ENCODE measurements at places on chromosomes 11 and 22.
A peak's percentile ranks its signal among the peaks of the same experiment; 100 is the strongest.

DNA sequence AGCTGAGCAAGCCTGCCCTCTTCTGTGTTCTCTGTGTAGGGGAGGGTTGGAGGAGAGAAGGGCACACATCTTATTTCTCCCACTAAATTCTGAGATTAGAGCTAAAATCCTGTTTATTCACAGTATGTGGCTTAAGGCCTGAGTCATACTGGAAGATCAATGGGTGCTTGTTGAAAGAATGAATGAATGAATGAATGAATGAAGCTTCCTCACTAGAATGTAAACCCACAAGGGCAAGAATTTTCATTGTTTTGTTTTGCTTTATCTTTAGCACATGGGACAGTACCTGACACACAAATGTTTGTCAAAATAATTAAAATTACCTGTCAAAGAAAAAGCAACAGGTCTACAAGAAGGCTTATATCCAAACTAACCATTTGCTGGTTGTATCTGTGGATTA, 50.6 kb upstream of the PAK1 start:
- DNase-seq = no peak

GRCh38 chr11:11227296-11228085, 125.6 kb downstream of the CSNK2A3 start:
- DNase-seq = no peak

DNA sequence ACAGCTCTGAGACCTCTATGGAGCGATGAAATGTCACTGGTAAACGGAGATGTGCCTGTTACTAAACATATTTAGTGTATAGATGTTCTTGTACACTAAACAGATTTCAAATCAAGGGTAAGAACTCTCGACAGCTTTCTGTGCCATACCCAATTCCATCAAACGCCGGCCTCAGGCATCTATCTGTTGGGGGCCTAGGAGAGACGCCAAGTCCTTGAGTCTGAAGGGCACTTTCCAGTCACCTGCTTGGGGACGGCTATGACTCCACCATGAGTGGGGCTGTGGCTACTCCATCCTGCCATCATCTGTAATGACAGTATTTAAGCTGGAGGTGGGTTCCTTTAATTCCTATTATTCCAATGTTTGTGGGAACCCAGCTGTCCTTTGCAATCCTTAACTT, 87.8 kb downstream of the SHANK2 start:
- DNase-seq = no peak

DNA sequence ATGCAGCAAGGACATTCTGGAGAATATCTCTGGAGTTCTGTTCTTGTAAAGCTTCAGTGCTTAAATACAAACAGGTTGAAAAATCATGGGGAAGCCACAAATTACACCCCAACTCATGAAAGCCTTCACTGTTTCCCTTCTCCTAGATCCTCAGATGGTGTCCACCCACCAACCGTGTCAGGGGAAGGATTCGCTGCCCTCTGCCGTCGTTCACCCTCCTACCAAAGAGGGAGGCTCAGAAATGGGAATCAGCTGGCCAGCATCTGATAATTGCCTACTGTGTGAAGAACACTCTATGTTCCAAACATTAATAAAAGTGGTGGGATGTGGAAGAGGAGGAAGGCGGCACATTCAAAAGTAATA, 7.4 kb upstream of the HEPACAM start:
- no peak for DNase-seq

DNA sequence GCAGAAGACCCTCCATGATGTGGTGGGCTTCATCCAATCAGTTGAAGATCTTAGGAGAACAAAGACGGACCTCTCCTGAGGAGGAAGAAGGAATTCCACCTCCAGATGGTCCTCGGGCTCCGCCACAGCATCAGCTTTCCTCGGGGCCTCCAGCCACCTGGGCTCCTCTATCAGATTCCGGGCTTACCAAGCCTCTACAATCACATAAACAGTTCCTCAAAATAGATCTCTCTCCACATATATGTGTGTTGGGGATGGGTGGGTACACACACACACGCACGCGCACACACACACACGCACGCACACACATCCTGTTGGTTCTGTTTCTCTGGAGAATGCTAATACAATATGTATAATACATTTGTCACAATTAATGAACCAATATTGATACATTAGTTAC, 18.8 kb upstream of the NLRP6 start:
- no peak for DNase-seq

GRCh38 chr22:50112151-50113118, 22.6 kb downstream of the MOV10L1 start:
- DNase-seq = no peak

GRCh38 chr11:33039274-33040032, at the start of gene TCP11L1:
TCP11L1 (plus strand) TSS chr11:33039572; CDS start chr11:33043774, 4,202 bp downstream.
- DNase-seq = peak; percentile 68

DNA sequence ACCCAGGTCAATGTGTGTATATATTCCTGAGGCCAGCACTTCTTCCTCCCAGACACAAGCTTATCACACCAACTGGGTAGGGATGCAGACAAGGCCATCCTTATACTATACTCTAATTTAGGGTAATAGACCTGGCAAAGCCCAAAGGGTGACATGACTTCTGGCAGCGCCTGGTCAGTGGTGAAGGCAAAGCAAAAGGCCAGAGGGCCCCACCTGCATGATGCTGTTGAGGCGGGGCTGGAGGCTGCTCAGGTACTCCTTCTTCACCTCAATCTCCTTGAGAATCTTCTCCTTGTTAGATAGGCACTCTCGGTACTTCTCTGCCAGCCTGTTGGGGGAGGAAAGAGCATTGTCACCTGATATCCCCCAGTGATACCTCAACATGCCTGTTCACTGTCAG, 17.1 kb downstream of the THOC5 start:
- no peak for DNase-seq

GRCh38 chr11:76744186-76745043, 38.7 kb upstream of the TSKU start:
- no peak for DNase-seq

DNA sequence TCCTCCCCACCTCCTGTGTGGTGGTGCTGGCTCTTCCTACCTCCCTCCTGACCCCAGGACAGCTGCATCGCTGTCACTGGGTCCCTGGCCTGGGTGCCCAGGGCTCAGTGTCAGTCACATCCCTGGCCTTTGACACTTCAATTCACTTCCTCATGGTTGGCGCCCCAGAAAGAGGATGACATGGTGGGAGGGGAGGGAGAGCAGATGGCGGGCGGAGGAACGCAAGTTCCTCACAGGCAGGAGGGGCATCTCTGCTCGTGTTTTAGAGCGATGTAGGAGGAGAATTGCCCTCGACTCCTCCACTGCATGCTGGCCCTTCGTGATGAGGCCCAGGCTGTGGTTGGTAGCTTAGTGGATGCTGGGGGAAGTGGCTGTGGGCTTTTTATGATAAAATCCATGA, 35.1 kb upstream of the KRTAP5-7 start:
- DNase-seq = no peak

DNA sequence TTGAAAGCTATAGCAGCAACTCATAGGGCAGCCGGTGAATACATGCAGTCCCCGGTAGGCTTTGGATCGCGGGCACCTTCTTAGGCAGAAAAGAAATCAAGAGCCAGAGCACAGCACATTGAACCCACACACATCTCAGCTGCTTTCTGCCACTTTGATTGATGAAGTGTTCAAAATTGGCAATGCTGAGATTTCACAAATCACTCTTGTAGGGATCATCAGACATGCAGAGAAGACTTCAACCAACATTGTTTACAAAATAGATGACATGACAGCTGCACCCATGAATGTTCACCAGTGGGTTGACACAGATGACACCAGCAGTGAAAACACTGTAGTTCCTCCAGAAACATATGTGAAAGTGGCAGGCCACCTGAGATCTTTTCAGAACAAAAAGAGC, 350.2 kb upstream of the ARHGAP42 start:
- no peak for DNase-seq

GRCh38 chr22:19579115-19579811, 55.1 kb upstream of the CLDN5 start:
- no peak for DNase-seq

DNA sequence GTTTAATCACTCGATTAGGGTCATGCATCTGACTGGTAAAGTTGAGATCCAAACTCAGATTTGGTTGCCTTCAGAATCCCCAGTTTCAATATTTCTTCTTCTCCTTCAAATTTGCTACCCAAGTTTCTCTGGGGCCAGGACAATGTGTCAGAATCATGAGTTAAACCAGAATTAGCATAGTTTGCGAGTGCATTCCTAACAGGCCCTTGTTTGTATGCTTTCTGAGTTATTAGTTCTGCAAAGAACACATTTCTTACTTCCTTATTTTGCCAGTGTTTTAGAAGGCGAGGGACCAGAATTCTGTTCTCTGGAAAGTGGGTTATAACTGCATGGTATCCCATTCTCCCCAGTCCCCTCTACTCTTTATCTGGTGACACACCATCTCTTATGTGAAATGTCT, 112.0 kb downstream of the ARL14EP start:
- DNase-seq = no peak

- DNase-seq = no peak
Measured at GRCh38 chr22:47533961-47534803, 771.7 kb downstream of the TBC1D22A start.

GRCh38 chr11:47668665-47669064, 26.3 kb upstream of the MTCH2 start:
- DNase-seq = no peak

GRCh38 chr11:4060182-4060923, 34.2 kb upstream of the RRM1 start:
- DNase-seq = no peak

DNA sequence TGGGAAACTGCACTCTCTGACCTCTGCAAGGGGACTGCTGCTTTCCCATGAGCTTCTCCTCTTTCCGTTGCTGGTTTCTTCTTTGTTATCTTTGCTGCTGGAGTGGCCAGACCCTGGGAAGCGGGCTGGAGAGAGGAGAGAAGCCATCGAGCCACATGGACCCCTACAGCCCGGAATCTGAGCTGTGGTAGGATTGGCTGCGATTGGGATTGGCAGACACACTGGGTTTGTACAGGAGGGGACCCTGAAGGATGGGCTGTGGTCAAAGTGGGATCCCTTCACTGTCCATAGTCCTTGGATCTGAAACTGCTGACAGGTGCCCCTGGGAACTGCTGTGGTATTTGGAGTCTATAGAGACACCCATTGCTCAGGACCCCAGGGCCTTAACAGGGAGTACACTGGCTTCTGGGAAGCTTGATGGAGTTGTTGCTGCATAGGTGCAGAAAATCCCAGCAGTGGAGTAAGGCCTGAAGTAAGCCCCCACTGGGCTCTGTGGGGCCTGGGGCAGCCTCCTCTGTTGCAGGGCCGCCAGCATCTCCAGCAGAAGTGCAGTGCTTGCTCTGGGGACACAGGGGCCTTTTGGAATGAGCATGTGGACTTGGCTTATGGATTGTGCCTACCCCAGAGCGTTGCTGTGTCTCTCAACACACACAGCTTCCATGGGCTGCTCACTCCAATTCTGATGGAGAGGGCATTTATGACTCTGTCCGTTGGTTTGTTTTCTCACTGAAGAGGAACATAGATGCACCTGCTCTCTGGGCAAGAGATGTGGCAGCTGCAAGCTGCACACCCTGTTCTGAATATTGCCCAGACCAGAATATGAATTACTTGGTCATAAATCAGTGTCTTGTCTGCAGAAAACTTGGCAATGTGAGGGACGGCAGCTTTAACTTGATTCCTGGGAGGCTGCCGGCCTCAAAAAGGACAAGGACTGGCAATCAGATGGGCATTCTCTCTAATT, 32.0 kb downstream of the BCR start:
- DNase-seq = no peak

GRCh38 chr11:34308049-34308912, 49.5 kb downstream of the ABTB2 start:
- peak; percentile 45 for DNase-seq

DNA sequence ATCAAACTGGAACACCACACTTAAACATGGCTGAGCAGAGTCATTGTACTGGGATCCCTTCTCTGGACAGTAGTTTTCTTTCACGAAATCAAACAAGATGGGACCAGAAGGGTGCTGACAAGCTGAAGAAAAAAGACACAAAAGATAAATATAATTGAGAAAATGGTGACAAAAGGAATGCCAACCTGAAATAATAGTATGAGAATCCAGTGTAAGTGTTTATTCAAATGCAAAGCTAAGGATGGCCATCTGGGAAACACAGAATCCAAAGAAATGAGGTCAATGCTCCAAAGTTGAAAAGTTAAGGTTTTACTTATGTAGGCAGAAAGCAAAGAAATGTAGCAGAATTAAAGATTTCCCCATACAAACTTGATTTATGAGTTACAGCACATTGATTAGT, 5.3 kb upstream of the OR52E5 start:
- DNase-seq = no peak

DNA sequence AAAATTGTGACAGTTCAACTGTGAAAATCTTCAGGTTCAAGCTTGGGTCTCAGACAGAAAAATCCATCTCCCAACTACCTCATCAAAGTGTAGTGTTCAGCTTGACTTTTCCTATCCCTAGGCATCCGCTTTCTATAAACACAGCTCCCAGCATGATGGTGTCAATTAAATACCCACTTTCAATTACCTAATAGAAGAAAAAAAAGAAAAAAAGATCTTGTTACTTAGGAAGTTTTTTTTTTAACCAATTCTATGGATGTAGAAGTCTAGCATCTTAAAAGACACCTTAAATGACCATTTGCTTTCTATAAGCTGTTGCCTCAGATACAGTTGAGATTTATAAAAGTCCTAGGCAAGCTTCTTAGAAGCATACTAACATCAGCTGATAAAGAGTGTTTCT, 244.1 kb upstream of the MTNR1B start:
- DNase-seq = no peak

DNA sequence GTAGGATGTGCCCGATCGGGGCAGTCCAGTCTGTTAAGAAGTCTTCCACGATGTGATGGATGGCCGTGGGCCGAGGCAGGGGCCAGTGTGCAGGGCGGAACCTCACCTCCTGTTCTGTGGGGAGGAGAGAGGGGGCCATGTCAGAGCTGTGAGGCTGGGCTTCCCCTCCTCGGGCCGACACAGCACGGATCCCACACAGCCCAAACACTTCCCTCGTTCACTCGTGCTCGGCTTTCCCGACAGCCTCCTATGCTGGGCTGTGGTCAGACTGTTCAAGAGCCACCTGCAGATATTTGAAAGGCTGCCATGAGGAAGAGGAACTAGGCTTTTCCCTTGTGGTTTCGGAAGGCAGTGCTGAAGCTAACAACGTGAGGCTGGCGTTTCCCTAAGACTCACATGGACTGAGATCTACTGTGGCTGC, 12.3 kb upstream of the TXN2 start:
- DNase-seq = no peak

- DNase-seq = no peak
Measured at GRCh38 chr11:26974069-26974783, 19.7 kb upstream of the FIBIN start.

DNA sequence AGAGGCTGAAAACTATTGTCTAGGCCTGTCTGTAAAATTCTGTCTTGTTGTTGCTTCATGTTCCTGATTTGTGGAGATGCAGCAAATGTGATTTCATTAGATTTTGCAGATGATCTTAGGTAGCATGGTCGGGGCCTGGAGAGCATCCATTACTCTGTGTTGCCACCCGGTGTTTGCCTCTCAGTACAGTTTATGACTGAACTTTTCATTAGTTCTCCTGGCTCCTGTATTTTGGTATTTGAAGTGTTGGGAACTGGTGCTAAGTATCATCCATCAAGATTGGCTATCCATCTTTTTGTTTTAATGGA, 7.7 kb downstream of the YWHAH start:
- no peak for DNase-seq

DNA sequence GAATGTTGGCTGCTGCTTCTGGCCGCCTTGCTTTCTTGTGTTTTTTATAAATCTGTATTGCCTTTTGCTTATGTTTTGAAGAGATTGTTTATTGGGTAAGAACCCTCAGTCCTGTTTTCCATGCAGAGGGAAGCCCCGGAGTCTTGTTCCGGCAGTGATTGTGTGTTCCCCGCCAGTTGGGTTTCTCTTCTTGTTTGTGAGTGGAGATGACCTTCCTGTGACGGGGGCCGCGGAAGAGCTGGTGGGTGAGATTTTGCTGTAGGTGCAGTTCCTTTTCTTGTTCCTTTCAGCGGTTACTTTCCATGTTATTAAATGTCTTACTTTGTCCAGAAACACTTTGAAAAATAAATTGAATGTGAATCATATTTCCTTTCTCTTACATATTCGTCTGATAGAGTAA, 8.3 kb downstream of the TBC1D22A start:
- no peak for DNase-seq

Measured in MCF 10A (cell line).